ENCODE measurements at places on chromosomes 3 and 15.

GRCh38 chr3:66139415-66139814 lies 81.4 kb upstream of the SLC25A26 start:
- DNase-seq: no peak

DNA sequence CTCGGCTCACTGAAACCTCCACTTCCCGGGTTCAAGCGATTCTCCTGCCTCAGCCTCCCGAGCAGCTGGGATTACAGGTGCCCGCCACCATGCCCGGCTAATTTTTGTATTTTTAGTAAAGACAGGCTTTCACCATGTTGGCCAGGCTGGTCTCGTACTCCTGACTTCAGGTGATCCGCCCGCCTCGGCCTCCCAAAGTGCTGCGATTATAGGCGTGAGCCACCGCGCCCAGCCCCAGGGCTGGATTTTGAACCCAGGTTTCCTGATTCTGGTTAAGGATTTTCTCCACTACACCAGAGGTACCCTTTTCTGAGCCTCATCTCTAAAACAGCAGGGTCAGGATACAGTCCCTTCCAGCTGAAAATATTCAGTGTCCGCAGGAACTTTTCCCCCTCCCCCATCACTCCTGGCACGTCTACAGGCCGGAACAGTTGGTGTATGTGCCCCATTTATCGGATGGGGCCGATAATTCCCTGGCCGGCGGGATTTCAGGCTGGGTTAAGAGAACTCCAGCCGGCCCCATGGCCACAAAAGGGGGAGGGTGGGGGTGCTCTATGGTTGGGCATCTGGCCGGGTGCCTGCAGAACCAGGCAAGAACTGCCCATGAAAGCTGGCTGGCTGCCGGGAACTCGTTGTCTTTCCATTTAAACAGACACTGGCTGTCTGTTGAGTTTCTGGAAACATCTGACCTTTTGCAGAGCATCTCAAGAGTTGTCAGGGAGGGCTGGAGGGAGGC lies 26.8 kb upstream of the SEMA4B start:
- DNase-seq: peak; percentile 44

DNA sequence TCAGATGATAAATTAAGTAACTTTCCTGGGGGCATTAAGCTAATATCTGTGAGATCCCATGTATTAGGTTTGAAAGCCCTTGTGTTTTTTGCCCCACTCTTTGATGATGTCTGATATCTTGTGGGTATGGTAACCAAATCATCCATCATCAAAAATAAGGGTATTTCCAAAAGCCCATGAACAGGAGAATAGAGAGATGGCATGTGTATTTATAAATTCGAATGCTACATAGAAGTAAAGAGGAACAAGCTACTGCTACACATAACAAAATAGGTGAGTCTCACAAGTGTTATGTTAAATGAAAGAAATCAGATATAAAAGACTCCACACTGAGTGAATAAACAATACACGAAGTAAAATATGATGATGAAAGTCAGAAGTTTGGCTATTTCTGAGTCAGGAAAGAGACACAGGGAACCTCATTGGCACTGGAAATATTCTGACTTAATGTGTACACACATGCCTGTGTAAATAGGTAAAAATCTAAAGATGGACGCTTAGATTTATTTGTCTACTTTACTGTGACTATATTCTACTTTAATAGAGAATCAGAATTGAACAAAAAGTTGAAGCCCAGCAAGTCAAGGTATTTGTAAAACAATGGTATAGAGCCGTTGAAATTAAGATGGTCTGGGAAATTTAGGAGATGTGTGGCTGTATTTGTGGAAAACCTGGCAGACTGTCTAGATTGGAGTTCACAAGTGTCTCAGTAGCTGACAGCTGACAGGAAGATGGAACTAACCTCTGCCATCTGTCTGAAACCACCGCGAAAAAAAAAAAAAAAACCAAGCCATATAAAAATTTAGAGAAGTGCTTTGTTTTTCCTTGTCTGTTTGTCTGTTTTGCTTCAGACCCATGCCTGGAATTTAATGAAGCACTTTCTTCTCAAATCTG lies 111.0 kb upstream of the TGFBR2 start:
- DNase-seq: no peak

- DNase-seq: peak; percentile 9
Measured at GRCh38 chr15:22978691-22979237, 1.4 kb downstream of the CYFIP1 start.

DNA sequence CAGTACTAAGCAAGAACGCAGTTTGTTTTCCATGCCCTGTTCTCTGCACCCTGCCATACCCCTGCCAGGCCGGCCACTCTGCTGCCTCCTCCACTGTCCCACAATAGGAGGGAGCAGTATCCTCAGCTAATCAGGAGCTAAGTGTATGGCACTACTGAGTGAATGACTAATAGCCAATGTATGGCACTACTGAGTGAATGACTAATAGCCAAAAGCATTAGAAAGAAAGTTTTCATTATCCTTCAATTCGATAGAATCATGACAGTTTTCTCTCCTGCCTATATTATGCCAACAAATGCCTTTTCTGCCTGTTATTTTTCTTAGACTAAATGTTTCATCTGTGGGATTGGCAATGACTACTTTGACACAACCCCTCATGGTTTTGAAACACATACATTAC lies 107.5 kb upstream of the CHRM5 start:
- DNase-seq: no peak
